ENCODE measurements at places on chromosomes 5 and 9.

DNA sequence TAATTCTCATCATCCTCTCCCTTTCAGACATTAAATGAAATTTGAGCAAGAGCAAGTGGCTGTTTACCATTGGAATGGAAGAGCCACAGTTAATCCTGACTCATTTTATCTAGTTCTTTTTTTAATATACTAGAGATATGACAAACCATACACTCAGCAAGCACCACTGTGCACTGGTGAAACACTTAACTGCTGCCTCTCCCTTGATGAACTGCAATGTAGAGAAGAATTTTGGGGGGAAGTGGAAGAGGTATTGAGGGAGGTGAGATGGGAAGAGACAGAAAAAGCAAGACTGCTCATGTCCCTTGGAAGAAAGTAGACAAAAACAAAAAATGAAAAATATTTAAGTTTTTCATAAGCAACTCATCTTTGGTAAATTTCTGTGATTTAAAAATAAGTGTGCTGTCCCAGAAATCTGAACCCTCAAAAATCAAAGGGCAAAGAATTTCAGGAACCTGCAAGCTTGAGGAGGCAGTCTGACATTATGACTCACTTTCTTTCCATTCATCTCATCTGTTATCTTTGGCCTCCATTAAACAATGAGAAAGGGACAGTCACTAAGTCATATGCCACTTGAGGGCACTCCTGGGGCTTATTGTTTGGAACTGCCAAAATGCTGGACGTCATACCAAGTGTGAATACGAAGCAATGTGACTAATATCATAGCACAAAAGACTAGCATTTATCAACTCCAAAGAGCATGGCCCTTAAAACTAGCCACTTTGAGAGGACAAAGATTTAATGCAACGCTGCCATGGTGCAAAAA lies 566.8 kb upstream of the DMAC1 start:
- DNase-seq: no peak

DNA sequence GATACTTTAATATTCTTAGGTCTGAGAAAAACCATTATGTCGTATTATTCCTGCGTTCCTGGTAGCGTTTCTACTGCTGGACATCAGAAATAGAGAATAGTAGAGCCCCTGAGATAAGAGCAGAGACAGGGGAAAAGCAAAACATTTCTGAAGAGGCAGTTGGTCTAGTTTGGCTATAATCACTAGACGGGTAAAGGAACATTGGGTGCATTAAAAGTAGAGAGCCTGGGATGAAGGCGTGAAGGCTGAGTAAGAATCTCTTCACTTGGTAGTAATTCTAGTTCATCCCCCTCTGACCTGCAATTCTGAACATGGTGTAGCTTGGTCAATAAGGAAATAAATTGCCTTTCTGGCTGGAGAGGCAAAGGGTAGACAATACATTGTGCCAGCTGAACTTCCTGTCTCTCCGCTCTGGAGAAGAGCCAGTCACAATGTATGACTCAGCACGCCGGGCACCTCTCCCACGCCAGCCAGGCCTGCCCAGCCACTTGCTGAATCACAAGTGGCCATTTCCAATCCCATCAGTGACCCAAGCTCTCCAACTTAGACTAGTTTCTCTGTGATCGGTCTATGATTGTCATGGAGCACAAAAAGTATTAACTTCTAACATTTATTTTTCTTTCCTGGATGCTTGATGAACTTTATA lies 75.4 kb downstream of the STK32A start:
- DNase-seq: no peak

DNA sequence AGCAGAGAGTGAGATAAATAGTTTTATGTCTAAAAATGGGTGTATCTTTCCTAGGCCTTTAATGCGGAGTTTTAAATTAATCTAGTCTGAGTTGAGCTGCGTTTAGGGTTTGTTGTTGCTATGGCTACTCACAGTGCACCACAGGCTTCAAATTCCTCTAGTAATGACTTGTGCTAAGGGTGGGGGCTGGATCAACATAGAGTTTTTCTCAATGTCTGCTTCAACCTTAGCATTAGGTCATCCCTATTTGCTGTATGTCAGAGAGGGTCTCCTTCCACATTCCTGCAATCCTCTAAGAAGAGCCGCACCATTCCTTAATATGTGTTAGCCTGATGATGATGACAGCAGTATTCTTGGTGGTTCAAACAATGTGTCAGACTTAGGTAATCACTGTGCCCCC lies 465.6 kb upstream of the KIF2A start:
- no peak for DNase-seq

DNA sequence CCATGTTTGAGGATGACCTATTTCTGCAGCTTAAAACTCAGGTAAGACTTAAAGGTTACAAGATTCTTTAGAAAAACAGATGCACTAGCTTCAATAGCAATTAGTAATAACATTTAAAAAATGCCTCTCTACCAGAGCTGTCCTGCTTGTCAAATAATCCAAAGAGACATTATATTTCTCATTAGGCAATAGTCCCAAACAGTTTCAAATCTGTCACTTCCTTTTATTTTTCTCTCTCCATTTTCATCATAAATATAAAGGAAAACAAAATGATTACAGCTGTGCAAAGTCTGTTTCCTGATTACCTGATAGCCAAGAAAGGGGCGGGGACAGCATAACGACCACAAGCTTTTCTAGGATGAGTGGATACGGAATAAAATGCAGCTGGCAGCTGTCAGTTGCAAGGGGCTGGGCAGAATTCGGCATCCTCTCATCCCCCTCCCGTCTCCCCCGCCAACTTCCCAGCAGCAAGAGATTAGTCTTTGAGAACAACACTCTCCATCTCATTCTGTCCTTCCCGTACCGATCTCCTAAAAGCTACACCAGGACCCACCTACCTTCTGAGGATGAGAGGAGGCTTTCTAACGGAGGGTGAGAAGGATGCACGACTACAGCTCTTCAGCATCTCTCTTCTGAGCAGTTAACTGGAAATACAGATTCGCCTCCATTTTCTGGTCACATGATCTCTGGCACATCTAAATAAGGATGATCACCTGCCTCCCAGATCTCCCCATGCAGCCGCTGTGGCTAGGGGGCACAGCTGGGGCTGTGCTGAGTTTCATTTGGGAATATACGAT lies 72.5 kb upstream of the PCA3 start:
- DNase-seq: no peak

GRCh38 chr5:16975950-16976624 lies 40.0 kb upstream of the MYO10 start:
- no peak for DNase-seq

GRCh38 chr9:122128007-122128968 lies 31.3 kb downstream of the NDUFA8 start:
- no peak for DNase-seq

DNA sequence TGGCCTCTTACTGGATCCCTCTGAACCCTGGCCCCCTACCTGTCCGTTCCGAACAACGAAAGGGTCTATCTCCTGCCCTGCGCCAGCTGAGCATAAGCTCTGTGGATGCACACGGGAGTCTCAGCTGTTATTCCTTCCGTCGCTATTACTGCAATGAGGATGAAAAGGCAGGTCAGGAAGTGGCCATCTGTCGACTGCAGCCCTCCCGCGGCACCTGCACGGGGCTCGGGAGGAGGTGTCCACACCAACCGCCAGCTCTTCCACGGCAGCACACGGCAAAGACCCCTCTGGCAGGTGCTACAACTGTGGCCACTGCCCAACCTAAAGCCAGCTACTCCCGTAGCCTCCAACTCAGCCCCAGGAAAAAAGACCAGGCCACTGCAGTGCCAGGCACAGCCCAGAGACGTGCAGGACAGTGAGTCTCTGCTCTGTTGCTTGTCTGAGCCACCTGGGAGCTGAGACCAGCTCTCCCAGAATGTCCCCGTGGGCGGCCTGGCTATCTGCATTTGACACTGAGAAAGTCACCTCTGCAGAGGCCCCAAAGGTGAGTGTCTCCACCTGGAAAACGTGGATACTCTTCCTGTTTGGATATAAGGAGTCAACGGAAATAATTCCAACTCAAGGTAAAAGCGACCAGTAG lies 19.1 kb downstream of the CAMSAP1 start:
- DNase-seq: no peak

- DNase-seq: no peak
Observed at GRCh38 chr5:67204821-67205220, 8.2 kb upstream of the CD180 start.

DNA sequence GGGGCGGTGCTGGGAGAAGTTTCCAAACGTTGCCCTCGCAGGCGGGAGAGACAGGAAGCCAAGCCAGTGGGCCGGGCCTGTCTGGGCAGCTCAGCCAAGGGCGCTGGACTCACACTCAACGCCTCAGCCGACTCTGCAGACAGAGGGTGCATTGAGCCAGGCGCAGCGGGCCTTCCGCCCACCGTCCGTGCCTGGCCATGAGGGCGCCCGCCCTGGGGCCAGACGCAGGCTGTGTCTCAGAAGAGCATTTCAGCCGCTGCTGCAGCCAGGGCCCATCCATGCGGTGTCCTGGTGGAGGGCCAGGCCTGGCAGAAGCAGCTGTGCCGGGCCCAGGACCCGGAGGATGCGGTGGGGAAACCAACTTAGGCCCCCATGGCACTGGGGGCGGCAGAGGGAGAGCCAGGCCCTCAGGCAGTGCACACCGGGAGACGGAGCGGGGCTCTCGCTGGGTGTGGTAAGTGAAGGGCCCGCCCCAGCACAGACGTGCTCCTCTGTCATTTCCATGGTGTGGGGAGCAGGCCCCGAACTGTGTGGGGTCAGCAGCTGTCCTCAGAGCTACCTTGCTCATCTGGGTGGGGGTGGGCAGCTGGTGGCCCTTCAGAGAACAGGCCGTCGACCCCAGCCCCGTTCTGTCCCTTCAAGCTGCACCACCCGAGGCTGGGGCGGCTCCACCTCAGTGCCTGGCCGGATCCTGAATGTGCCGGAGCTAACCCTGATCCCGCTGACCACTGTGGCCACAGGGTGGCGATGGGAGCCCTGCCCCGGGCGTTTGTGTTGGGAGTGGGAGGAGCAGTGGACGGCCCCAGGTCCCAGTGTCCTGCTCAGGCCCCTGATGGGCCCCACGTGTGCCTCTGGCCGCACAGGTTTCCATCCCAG lies 18.0 kb downstream of the DNLZ start:
- DNase-seq: no peak

All from activated CD4-positive, alpha-beta T cell treated with anti-CD3 and anti-CD28 coated beads, Interleukin-2, amount 50 U/mL, for 1 hour (primary cell).